ENCODE measurements at places on chromosomes 7 and 10. TPM values are rescaled to one million over a fixed set of nuclear protein-coding genes. Genes with fewer than 3 reads are reported as not detected.

The FKBP6 gene
- total RNA-seq: not detected

The SEPTIN7 gene
- 181 TPM for total RNA-seq

- no peak for DNase-seq
Measured at GRCh38 chr10:118978998-118979350, 50.5 kb upstream of the NANOS1 start.

GRCh38 chr7:126696256-126697038 is 556.3 kb downstream of the GRM8 start:
- no peak for DNase-seq

- no peak for DNase-seq
Measured at GRCh38 chr7:117071551-117071950, 118.2 kb downstream of the ST7 start.

The ZFAND4 gene
- total RNA-seq: 30.6 TPM

- DNase-seq: no peak
Measured at GRCh38 chr10:51321980-51322379, 247.7 kb downstream of the PRKG1 start.

GRCh38 chr7:140654109-140654387 is 13.4 kb upstream of the DENND2A start:
- DNase-seq: no peak

DNA sequence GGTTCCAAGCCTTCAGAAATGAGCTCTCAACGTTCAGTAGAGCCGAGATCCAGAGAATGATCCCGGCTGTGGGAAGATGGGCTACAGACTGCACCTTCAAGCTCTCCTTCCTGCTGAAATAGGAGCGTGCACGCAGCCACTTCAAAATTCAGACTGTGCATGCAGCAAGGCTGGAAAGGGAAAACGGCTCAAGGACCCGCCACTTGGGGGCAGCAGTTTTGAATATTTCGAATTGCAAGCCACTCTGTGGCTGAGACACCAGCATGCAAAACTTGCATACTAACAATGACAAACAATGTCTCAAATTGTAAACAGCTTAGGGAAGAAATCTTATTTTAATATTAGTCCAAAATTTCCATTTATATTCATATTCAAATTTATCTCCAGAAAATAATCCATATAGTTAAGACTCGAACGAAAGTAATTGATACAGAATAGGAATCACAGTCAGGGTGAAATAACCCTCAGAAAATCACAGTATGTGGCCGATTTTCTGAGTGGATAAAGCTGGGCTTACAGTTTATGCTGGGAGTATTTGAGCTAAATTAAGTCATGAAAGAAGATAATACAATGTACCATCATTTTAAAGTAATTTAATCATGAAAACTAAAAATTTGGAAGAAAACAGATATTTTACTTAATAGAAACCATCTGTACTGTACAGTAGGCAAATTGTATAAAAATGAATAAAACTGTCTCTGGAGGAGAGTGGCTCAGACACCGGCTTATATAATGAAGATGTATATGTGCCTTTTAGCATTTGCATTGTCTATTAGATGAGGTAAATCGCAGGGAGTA is 137.9 kb upstream of the MKI67 start:
- peak; percentile 44 for DNase-seq

DNA sequence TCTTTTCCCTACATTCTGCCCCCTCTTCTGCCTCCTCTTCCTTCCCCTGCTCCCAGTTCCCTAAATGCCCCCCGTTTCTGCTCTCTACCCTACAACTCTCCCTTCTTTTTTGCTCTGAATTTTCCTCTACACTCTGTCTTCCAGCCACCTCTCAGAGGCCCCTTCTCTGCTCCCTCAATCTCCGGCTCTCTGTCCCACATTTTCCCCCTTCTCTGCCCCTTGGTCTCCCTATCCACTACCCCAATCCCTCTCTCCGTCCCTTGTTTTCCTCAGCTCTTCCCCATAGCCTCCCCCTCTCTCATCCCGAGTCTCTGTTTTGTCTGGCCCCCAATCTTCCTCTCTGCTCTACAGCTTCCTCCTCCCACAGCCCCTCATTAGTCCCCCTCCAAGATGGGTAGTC is 3.3 kb downstream of the ALOX5 start:
- no peak for DNase-seq

DNA sequence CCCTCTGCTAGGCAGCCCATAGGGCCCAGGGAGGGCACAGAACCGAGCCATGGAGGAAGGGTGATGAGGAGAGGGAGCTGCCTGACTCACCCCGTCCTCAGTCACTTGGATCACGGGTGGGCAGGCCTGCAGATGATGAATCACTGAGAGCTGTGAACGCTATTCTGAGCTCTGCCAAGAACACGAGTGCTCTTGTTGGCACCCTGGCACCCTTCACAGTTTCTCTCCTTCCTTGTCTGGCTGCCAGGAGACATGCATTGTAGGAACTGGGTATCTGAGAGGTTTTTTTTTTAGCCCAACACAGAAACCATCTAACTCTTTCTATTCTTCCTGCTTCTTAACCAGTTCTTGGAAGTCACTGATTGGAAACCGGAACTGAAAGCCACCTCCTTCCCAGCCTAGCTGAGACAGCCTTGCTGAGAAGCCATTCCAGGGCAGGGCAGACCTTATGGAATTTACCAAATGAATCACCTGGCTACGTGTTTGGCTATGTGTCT is 82.1 kb downstream of the SLC37A3 start:
- DNase-seq: no peak

DNA sequence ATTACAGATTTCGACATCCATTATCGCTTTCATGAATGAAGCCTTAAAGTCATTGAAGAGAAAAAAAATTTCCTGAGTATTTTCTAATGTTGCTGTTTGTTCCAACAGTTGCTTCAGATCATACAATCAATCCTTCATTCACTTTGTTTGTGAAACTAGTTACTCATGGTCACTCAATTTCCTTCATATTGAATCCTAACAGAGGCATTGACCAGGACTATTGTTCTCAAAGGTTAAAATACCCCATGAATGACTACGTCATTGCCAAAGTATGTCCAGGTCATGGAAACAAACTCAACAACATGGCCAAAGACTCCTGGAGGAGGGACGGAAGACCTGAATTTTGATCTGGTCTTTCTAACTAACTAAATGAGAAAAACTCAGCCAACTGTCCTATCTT is 54.0 kb upstream of the ABCB5 start:
- no peak for DNase-seq
